T-helper 2 cell treated with Interferon-gamma antibody and Interleukin-4, amounts not matched to agents 5 μg/mL and 100 μg/mL, for 36 hours (primary cell): ENCODE measurements at places on chromosomes 11 and 22.

GRCh38 chr11:112841729-112842128 lies 119.5 kb upstream of the NCAM1 start:
- DNase-seq: no peak

GRCh38 chr11:99960536-99960935 lies 726.6 kb upstream of the ARHGAP42 start:
- no peak for DNase-seq

DNA sequence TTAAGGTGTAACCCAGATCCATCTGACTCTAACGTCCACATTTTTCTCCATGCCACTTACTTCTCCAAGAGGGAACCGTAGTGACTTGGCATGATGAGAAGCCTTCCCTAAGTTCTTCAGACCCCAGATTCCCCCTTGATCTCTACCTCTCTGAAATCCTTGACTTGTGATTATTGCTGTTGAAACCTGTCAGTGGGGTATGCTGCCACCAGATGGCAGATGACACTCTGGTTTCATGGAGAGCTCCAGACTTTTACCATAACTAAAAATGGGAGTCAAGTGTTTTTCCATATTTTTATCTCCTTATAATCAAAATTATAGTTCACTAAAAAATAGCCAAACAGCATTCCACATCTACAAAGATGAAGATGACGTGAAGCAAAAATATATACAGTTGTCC lies 504.2 kb downstream of the SOX6 start:
- no peak for DNase-seq

DNA sequence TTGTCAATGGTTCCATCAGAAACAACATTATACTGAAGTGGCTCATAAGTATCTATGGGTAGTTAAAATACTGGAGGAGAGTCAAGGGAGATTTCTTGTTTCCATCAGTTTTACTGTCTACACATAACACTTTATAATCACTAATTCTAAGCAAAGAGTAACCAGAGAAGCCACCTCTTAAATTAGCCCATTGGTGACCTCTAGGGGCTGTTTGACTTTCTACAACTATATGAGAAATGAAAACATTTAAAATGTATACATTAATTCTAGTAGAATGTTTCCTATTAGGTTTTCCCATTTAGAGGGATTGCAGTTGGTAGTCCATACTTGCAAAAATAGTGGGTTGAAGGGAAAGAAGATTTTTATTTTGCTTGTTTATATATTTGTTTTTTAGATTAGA lies 504.3 kb downstream of the FAM181B start:
- DNase-seq: no peak

DNA sequence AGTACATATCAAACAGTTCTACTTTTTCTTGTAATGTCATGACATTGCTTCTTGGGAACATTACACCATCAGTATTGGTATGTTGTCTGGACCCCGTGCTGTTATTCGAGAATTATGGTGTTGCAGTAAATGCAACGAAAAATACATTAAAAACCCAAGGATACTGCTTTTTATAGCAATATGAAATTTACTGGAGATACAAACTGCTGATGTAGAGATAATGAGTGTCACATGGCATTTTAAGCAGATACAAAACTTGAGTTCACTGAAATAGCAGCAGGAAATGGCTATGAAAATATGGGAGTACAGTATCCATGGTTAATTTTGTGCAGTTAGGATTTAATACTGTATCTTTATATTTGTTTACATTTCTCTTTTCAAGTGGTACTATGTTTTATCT lies 7.4 kb upstream of the CARD16 start:
- no peak for DNase-seq

DNA sequence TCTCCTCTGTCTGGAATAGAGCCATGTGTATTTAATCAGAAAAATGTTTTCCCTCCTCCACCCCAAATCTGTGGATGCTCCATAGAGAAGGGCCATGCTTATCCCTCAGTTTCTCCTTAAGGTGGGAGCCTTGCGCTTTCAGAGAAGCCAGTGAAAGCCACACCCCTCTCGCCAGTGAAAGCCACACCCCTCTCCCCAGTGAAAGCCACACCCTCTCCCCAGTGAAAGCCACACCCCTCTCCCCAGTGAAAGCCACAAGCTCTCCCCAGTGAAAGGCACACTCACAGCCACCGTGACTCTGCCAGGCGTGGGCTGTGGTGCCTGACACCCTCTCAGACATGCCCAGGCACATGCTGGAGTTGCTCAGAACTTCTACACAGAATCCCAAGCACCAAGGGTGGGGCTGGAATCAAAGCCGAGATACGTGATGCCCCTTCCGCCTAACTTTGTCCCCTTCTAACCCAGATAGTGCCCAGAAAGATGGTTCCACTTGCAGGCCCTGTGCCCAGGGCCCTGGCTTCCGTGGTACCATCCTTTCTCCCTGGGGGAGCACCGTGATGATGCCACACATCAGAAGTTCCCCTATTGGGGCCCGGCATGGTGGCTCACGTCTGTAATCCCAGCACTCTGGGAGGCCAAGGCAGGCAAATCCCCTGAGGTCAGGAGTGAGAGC lies 16.5 kb upstream of the PRR5 start:
- DNase-seq: peak; percentile 81

DNA sequence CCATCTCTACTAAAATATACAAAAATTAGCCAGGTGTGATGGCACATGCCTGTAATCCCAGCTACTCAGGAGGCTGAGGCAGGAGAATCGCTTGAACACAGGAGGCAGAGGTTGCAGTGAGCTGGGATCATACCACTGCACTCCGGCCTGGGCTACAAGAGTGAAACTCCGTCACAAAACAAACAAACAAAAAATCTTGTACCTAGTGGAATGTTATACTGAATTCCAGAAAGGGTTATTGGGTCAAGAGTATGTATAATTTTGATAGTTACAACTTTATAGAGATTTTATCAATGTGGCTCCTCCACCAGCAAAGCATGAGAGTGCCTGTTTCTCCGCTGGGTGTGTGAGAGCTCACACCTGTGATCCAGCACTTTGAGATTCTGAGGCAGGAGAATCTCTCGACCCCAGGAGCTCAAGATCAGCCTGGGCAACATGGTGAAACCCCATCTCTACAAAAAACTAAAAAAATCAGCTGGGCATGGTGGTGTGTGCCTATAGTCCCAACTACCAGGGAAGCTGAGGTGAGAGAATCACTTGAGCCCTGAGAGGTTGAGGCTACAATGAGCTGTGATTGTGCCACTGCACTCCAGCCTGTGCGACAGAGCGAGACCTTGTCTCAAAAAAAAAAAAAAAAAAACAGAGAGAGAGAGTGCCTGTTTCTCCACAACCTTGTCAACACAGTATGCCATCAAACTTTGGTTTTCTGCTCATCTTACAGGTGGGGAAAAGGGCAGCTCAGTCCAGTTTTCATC lies 12.7 kb upstream of the FOLR1 start:
- DNase-seq: no peak

- DNase-seq: no peak
Observed at GRCh38 chr11:3616721-3617460, 24.9 kb downstream of the ART5 start.

DNA sequence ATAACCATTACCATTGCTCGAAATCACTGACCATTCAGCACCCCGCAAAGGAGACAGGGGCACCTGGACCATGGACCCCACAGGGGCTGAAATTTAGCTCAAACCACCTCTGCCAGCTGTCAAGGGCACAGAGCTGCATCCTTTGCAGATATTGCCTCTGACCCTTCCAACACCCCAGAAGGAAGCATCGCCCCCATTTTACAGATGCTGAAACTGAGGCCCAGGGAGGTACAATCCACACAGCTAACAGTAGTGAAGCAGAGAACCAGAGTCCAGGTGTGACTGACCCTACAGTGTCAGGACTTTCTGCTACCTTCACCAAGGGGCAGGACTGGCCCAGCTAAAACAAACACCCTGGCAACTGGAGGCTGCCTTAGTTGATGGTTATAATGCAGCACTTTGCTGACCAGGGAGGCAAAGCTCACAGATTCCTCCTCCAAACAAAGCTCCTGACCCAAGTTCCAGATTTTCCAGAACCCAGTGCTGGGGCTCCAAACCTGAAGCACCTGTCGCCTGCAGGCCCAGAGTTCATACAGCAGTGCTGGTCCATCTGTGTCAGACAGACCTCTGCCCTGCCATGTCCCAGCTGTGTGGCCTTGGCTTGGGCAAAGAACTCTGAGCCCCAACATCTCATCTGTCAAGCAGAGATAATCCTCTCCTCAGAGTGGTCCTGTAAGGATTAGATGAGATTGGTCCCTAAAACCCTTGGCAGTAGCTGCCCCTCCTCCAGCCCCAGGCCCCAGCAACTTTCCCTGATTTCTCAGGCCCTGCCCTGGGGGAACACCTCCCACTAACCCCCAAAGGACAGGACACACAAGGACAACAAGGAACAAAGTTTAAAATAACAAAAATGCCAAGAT lies 15.2 kb upstream of the ARAP1 start:
- no peak for DNase-seq

DNA sequence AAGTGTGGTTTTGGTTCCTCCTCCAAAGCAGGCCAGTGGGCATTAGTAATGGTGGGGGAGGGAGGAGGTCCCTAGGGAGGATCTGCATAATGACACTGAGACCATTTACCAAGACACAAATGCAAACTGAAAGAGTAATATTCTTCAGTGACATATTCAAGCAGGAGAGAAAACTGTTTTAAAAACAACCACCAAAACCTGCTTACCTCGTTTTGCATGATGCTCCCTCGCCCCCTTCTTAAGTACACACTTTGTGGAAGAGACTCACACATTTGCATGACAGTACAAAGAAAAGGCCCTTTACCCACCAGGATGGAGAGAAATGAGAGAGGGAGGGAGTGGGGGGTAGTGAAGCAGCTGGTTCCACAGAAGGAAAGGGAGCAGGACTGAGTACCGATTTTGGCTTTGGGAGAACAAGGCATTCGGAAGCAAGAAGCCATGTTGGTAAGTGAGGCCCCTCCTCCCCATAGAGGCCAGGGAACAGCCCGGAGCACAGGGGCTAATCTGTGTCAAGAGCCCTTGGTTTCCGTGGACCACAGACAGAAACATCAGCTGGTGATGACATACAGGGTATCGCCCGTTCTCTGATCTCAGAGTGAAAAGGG lies 13.0 kb upstream of the OPCML start:
- no peak for DNase-seq

GRCh38 chr11:44755556-44756523 lies 29.1 kb downstream of the TSPAN18 start:
- DNase-seq: no peak

GRCh38 chr11:3058753-3059664 lies 1.8 kb upstream of the CARS1 start:
- no peak for DNase-seq

GRCh38 chr11:61683961-61684869 lies 4.0 kb downstream of the DAGLA start:
- DNase-seq: peak; percentile 35

DNA sequence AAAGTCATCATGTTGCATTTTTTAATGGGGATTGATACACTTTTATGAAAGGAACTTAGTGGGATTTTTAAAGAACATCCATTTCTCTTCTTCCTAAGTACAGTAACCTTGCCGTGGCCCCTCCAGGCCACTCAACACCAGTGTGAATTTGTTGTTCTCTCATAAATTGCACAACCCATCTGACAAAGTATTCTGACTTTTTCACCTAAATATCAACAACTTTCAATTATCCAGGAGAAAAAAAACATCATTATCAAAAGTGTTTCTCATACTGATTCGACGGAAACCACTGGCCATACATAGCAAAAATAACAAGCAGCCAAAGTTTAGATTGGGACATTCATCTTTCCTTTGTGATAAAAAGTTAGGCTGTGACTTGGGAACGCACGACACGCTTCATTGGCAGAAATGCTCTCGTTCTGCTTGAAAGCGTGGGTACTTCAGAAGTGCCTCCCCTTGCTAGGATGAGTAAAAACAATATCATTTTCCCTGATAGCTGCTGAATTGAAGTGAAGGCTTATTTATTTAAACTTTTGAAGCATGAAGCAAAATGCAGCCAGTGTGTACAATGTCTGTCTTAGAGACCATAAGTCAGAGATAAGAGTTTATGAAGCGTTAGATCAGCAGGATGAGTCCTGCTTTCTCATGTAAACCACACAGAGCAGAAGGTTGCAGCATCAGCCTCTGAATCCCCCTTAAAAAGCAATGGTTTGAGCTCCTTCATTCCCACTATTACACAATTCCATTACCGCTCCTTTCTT lies 20.6 kb upstream of the EIF3M start:
- no peak for DNase-seq

- DNase-seq: no peak
Observed at GRCh38 chr11:119880143-119880542, 151.1 kb upstream of the NECTIN1 start.

GRCh38 chr11:17391493-17392355 lies 3.3 kb upstream of the KCNJ11 start:
- DNase-seq: no peak
